ENCODE measurements at places on chromosomes 2 and 18. TPM values are rescaled to one million over a fixed set of nuclear protein-coding genes. Genes with fewer than 3 reads are reported as not detected.

The CPLX4 gene
- under 0.01 TPM for total RNA-seq

The HES6 gene
- total RNA-seq = 2.2 TPM

The TMEM198 gene
- 2.9 TPM for total RNA-seq

The REG3A gene
- not detected for total RNA-seq

The MTX2 gene
- 16.8 TPM for total RNA-seq

The UBR3 gene
- 56.1 TPM for total RNA-seq

The CRYBA2 gene
- total RNA-seq = not detected

The CGREF1 gene
- under 0.01 TPM for total RNA-seq

The DRC1 gene
- total RNA-seq = not detected

The ADAM23 gene
- total RNA-seq = 9.5 TPM

The ACKR3 gene
- not detected for total RNA-seq

The NABP1 gene
- 308 TPM for total RNA-seq

The DNER gene
- total RNA-seq = 0.86 TPM

GRCh38 chr2:159941729-159942128, 120.7 kb downstream of the PLA2R1 start:
- no peak for DNase-seq

GRCh38 chr2:118843483-118844132, 3.8 kb downstream of the EN1 start:
- no peak for DNase-seq

DNA sequence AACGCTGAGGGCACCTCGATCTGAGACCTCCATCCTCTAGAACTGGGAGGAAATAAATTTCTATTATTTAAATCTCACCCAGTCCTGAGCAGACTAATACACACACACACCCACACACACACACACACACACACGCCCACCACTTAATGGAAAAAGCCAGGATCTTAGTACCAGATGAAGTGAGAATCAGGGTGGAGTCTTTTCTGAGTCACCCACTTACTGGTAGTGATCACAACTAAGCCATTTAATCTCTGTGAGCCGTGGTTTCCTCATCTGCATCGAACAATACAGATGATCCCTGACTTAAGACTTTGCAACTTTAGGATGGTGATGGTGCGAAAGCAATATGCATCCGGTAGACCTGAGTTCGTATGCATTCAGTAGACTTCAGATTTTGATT, 18.6 kb downstream of the THNSL2 start:
- peak; percentile 57 for DNase-seq

DNA sequence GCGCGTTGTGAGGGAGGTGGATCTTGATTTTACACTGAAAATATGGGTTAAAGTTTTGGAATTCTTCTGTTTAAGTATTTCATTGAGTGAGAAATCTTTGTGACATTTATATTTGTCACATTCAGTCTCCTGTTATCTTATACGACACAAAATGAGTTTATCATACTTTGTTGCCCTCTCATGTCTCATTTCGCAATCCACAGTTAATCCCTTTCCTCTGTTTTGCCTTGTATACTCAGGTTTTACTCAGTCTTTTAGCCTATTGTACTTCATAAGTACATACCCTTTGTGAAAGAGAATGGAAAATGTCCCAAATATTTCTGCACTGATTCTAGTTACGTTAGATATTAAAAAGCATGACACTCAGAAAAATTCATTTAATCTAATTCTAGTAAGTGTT, 142.7 kb downstream of the ATP9B start:
- DNase-seq = peak; percentile 29

DNA sequence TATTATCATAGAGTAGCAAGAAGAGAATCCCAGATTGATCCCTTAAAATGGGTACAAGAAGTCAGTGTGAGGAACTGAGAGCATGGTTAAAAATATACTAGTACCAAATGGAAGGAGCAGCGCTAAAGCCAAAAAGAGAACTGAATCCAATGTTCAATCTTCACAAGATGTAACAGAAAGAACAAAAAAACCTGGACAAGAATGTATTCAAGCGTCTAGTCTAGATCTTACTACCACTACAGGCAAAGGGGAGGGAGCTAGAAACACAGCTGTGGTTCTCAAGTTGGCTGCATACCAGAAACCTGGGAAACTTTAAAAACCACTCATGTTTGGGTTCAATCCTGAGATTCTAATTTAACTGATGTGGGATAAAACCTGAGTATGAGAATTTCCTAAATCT, 57.5 kb downstream of the PIAS2 start:
- DNase-seq = peak; percentile 7

DNA sequence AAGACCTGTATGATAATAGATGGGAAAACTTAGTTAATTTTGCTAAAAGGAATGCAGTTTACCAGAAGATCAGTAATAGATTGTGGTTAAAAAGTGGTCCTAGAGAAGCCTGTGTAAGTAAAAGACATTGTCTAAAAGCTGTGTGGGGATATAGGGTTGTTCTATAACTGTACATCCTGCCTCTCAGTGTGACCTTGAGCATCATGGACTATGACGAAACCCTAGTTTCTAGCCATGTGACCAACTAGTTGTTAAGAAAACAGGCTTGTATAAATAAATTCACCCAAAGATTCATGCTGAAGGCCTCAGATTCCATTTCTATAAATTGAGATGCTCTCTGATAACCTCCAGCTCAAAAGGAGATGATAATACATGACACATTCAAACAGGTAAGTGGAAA, 160.7 kb downstream of the IKZF2 start:
- DNase-seq = no peak

GRCh38 chr18:51074605-51075004, 44.6 kb downstream of the SMAD4 start:
- DNase-seq = no peak

GRCh38 chr2:26646986-26647672, 6.0 kb upstream of the CIB4 start:
- no peak for DNase-seq

DNA sequence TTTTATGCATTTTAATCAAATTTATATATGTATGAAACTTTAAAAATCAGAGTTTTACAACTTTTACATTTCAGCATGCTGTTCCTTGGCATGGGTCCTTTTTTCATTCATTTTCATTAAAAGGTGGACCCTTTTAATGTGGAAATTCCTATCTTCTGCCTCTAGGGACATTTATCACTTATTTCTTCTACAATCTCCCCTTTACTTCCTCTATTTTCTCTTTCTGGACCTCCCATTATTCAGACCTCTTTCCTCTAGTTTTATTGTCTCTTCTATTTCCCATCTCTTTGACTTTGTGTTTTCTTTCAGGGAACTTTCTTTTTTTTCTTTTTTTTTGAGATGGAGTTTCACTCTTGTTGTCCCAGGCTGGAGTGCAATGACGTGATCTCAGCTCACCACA, 5.7 kb downstream of the PROC start:
- DNase-seq = no peak

GRCh38 chr18:12013186-12013916, 32.0 kb downstream of the IMPA2 start:
- DNase-seq = no peak

DNA sequence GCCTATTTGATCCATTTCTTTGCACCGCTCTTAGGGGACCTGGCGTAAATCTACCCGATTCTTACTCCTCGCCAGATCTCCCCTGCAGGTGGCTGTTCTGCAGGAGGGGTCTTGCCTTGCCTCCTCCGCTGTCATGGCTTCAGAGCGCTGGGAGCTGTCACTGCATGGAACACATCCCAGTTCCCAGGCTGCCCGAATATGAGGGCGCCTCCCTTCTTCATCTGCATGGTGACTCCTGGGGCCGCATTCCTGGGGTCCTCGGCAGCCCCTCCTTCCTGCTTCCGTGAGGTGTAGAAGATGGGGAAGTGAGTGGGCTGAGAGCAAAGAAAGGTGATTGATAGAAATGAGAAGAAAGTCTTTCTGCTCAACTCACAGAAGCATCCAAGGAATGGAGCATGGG, 27.3 kb upstream of the COPS8 start:
- DNase-seq = no peak

DNA sequence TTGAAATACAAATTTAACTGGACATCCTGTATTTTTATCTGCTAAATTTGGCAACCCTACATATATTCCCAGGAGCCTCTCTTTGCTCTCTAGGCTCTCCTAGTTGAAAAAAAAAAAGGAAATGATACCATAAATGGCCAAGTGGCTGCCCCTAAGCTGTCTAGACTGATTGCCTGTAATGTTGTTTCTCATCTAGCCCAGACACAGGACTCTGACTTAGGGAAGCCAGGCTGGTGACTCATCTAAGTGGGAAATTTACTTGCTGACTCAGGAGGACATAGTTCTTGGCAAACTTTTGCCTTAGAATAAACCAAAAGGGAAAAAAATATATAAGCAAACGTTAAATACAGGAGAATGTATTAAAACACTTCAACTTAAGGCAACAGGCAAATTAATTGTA, 14.6 kb upstream of the ITGAV start:
- DNase-seq = peak; percentile 99

- no peak for DNase-seq
Measured at GRCh38 chr2:230060672-230061293, 7.9 kb downstream of the SLC16A14 start.

- no peak for DNase-seq
Measured at GRCh38 chr2:111930875-111931274, 32.5 kb downstream of the MERTK start.

DNA sequence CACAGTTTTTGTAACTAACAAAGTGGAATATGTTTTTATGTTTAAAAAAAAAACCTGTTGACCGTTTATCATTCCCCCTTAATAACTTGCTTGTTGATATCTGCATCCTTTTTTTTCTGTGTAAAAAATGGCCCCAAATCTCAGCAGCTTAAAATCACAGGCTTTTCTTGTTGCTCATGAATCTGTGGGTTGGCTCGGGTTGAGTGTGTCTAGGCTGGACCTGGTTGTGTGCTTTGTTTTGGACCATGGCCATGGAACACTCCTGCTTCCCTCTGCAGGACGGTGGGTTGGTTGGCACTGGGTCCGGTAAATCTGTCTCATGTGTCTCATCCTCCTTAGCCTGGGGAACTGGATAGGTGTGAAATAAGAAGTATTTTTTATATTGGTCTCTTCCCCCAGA, 139.0 kb upstream of the LINC00305 start:
- no peak for DNase-seq

DNA sequence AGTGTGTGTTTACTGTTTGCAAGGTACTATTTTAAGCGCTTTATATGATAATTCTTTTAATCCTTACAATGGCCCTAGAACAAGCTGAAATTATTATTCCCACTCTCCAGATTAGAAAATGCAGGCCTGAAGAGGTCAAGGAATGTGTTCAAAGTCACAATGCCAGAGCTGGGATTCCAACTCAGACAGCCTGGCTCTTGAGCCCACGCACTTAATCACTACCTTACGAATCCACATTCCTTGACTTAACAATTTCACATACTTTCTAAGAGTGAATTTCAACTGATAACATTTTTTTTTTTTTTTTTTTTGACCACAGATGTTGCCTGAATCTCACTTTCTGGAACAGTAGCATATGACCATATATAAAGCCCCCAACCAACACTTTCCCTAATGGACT, 400.3 kb downstream of the NCKAP5 start:
- DNase-seq = no peak

DNA sequence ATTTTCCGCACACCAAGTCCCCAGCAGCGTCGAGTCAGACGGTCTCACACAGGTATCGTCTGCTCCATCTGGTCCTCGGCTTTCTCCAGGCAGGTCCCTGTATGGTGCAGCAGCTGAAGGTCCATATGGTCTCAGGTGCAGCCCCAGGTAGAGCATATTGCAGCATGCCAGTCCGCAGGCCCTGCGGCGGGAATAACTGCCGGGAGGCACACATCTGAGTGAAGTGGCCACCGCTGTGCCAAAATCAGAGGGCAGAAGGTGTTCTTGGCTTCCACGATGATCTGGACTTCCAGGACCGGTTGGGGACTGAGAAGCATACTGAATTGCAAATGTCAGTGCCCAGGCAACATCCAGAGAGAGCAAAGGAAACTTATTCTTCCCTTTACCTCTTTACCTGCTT, 320.3 kb downstream of the RNF144A start:
- DNase-seq = no peak

GRCh38 chr2:223526106-223526505, 76.1 kb downstream of the SCG2 start:
- no peak for DNase-seq

DNA sequence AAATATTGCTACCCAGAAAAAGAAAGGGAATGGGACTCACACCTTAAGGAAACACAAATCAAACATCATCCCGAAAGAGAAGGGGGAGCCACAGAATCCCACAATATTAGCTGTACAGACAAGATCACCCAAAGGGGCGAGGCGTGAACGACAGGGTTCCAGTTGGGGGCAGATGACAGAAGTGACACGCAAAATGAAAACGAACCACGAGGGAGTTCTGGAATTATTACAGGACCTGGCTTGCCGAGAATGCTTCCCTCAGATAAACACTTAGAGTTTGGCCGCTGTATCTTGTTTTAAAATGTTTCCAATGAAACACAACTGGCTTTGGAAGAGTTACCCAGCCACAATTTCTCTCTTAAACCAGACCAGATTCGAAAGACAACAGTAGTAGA, 60.4 kb downstream of the C2orf76 start:
- DNase-seq = no peak

- DNase-seq = peak; percentile 83
Measured at GRCh38 chr2:68190991-68191731, 33.5 kb downstream of the PNO1 start.

- DNase-seq = no peak
Measured at GRCh38 chr2:165544897-165545296, 75.4 kb downstream of the CSRNP3 start.

GRCh38 chr18:36673452-36673851, 155.3 kb downstream of the TPGS2 start:
- no peak for DNase-seq

DNA sequence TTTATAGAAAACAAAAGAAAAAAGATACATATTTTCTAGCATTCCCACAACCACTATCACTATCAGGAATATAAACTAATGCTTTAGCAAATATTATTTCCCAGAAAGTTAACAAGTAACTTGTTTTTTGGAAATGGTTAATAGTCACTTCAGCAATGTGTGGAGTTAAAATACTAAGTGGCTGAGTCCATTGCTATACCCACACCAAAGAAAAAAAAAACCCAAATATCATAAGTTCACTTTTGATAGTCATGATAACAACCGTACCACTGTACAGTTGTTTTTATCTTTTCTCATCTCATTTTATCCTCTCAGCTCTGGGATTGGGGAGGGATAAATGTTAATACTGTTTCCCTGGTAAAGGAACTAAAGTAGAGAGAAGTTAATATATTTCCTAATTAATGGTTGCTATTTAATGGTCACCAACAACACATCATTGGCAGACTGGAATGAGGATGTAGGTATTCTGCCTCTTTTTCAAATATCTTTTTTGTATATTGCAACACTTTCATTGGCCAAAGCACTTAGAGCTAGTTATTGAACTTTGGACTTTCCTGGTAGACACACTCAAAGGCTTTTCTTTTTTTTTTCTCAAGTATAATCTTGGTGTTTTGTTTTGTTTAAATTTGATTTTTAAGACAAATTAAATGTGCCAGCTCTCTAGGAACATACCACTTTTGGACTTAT, 18.4 kb upstream of the KANSL1L start:
- DNase-seq = no peak

DNA sequence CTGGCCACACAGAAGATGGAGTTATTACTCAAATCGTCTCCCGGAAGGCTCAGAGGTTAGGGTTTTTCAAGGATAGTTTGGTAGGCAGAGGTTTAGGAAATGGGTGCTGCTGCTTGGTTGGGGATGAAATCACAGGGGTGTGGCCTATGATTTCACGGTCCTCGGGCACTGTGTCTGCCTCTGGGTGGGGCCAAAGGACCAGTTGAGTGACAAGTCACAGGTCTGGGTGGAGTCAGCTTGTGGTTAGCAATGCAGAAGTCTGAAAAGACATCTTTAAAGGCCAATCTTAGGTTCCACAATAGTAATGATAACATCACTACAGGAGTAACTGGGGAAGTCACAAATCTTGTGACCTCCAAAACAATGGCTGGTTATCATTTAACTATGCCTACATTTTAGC, 387.8 kb downstream of the ZNF521 start:
- DNase-seq = no peak

Measured in fibroblast of villous mesenchyme (primary cell).